Type B pancreatic cell (in vitro differentiated cells): ENCODE measurements at places on chromosomes 11 and 22.

GRCh38 chr22:35589071-35589755 is 27.9 kb downstream of the MB start:
- no peak for DNase-seq

DNA sequence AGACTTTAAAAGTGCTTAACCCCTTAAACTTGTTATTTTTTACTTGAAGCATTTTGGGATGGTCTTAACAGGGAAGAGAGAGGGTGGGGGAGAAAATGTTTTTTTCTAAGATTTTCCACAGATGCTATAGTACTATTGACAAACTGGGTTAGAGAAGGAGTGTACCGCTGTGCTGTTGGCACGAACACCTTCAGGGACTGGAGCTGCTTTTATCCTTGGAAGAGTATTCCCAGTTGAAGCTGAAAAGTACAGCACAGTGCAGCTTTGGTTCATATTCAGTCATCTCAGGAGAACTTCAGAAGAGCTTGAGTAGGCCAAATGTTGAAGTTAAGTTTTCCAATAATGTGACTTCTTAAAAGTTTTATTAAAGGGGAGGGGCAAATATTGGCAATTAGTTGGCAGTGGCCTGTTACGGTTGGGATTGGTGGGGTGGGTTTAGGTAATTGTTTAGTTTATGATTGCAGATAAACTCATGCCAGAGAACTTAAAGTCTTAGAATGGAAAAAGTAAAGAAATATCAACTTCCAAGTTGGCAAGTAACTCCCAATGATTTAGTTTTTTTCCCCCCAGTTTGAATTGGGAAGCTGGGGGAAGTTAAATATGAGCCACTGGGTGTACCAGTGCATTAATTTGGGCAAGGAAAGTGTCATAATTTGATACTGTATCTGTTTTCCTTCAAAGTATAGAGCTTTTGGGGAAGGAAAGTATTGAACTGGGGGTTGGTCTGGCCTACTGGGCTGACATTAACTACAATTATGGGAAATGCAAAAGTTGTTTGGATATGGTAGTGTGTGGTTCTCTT is 2.8 kb downstream of the MALAT1 start:
- no peak for DNase-seq

GRCh38 chr11:80937842-80938241 is 1497.0 kb upstream of the TENM4 start:
- DNase-seq: no peak

- no peak for DNase-seq
Measured at GRCh38 chr11:20337526-20338154, 25.9 kb upstream of the HTATIP2 start.

- DNase-seq: peak; percentile 34
Measured at GRCh38 chr22:30856741-30857502, 111.7 kb downstream of the MORC2 start.

GRCh38 chr11:57071829-57072228 is 83.1 kb downstream of the OR5AK2 start:
- DNase-seq: no peak

DNA sequence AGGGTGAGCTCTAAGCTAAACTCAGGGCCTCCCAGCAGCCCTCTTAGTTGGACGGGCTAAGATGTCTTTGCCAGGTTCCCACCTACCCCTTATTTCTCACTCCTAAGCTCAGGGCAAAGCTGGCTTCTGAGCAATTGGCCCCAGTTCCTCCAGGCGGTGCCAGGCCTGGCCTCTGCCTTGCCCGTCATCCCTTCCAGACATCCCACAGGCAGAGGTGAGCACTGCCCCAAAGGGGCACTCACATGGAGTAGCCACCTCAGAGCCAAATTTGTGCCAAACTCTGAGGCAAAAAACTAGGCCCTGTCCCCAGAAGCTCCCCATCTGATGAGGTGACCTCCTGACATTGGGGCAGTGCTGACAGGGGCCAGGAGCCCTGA is 9.7 kb downstream of the RHOD start:
- no peak for DNase-seq

DNA sequence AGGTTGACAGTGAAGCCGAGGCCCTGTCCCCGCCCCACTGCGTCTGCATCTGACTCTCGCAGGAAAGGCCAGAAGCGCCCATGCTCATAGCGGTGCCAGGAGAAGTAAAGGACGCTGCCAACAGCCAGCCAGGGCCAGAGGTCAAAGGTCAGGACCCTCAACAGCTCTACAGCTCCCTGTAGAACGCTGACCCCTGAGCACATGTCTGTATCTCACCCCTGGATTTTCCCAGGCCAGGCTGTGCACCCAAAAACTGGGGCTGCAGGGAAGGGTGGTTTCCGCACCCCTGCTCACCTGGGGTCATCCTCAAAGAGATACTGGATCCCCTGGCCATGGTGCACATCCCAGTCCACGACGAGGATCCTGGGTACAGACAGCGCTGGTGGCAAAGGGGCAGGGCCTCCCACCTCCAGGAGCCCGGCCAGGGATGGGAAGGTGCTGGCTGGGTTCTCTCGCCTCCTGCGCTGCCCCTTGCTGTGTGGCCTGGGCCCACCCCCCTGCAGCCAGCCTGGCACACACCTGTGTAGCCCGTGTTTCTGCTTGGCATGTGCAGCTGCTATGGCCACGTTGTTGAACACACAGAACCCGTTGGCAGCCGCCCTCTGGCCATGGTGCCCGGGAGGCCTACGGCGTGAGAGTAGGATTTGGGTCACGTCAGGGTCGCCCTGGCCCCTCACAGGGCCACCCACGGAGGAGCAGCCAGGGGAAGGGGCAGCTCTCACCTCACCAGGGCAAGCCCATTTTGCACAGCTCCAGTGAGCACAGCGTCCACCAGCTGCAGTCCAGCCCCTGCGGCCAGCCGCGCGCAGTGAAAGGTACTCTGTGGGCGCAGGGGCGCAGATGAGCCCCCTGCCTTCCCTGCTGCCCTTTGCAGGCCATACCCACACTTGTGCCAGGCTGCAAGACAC is 1.5 kb downstream of the HDAC10 start:
- no peak for DNase-seq

DNA sequence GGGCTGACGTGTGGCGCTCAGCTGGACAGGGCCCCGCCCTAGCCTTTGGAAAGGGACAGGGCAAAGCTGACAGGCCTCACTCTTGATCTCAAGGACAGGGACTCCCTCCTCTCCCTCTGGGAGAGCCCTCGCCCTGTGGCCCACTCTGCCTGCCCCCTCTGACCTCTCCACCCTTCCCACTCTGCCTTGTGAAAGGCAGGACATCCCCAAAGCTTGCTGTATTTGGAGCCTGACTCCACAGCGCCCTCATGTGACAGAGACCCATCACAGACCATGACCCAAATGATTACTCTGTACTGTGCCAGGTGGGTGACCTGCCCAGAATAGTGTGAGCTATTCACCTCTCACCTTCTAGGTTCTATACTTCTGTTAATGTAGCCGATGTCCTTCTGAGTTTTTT is 18.8 kb downstream of the P2RY2 start:
- DNase-seq: no peak

DNA sequence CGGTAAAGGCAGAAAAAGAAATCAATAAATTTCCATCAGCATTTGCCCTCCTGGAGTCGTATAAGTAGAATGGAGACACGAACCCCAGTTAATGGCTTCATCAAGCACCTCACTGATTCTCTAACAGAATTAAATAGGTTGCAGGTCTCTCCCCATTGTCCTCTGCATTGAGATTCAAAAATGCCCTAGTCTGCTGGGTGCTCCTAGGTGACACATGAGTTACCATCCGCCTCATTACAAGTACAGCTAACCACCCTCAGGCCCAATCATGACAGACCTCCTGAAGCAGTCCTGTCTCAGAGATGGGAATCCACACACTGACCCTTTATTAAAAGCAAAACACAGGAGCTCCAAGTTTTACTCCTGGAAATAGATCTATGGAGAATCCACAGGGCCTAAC is 31.4 kb downstream of the HSPA8 start:
- no peak for DNase-seq

GRCh38 chr22:40346185-40347118 is at the start of gene ADSL:
Gene ADSL, plus strand, starts transcription at chr22:40346500. Its CDS starts 59 bp downstream, at chr22:40346559.
- peak; percentile 87 for DNase-seq

GRCh38 chr11:16603890-16604793 is 134.3 kb upstream of the C11orf58 start:
- no peak for DNase-seq

DNA sequence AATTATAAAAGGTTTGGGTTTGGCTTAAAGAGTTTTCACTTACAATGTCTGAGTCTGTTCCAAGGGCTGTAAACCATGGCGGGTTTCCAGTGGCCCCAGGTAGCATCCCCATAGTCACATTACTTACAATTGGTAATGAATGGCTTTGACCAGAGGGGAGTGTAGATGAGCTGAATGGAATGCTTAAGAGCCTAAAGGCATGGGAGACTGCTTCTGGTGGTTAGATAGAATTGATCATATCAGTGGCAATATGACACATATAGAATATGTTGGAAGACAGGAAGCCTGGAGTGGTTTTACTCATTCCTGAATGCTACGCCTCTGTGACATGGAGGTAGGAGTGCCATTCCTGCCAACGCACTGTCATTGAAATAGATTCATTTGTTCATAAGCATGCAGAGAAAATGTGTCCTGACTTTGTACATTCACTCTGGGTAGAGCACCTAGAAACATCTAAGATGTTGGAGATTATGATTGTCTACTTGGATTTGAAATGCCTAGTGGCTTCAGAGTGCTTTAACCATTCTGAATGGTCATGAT is 183.3 kb downstream of the BLID start:
- no peak for DNase-seq

DNA sequence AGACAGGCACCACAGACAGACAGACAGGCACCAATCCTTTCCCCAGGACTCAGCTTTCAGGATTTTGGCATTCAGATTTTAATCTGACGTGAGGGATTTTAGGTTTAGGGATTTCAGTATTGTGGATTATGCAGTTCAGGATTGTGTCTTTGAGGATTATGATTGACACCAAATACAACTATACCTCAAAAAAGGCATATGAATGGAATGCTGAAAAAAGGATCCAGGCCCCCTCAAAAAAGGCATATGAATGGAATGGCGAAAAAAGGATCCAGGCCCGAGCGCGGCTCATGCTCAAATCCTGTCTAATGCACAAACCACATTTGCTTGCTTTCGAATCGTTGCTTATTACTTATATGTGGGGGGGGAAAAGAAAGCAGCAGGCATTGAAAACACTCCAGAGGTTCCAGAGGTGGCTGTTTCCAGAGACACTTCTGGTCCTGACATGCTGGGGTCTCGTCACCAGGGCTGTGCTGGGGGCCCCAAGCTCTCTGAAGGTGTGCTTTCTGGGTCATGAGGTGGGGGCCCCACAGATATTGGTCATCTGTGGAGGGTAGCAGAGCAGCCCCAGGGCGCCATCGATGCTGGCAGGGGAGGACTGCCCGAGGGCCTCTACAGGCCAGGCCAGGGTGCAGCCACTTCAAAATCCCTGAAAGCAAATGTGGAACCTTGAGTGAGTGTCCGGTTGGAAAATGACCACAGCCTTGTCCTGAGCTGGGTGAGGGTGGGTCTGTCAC is 16.8 kb upstream of the OSBPL5 start:
- DNase-seq: no peak

DNA sequence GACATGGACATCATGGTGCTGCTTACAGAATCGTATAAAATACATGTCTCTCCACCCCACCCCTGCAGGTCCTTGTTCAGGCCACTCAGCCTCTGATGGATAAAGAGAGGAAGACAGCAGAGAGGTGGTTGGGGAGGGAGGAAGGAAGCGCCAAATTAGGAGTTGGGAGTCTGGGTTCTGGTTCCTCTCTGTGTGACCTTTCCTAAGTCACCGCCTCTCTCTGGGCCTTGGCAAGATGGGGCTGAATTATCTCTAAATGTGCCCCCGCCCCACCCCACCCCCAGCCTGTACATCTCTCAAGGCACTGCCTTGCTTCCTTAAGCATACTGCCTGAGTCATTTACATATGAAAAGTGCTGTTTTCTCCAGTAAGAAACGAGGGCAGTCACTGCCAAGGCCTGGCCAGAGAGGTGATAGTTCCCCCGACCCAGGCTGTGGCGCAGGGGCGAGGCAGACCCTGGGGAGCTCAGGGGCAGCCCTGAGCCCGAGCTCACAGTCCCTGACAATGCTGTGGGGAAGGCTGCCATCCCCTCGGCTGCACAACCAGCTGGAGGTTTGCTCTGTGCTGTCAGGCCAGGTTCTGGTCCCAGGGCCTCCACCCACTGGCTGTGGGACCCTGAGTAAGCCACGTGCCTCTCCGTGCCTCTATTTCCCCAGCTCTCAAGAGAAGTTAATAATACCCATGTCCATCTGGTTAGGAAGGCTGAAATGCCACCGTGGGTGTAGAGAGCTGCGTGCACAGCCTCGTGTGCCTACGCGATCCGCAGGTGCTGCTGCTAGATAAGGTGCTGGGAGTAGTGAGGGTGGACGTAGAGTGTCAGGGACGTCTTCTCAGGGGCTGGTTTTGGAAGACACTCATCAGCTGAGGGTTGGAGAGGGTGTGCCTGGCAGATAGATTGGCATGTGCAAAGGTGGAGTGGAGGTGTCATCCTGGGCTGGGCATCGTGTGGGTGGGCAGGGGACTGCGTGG is 55.3 kb downstream of the CACNA1I start:
- no peak for DNase-seq

- DNase-seq: no peak
Measured at GRCh38 chr11:61357894-61358239, 3.8 kb downstream of the CYB561A3 start.

DNA sequence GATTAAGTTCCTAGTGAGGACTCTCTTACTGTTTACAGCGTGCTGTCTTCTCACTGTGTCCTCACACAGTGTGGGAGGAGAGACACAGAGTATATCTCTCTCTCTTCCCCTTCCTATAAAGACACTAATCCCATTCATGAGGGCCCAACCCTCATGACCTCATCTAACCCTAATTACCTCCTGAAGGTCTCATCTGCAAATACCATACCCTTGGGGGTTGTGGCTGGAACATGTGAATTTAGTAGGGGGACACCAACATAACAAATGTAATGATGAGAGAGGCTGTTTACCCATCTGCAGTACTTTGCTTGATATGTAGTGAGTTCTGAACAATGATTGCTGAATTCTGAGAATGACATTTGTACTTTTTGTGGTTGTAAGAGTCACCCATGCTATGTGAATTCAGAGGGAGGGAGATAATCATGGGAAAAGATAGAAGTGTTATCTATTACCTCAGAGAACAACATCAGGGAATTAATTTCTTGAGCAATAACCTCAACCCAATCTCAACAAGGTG is 4.9 kb upstream of the OR52W1 start:
- DNase-seq: no peak

DNA sequence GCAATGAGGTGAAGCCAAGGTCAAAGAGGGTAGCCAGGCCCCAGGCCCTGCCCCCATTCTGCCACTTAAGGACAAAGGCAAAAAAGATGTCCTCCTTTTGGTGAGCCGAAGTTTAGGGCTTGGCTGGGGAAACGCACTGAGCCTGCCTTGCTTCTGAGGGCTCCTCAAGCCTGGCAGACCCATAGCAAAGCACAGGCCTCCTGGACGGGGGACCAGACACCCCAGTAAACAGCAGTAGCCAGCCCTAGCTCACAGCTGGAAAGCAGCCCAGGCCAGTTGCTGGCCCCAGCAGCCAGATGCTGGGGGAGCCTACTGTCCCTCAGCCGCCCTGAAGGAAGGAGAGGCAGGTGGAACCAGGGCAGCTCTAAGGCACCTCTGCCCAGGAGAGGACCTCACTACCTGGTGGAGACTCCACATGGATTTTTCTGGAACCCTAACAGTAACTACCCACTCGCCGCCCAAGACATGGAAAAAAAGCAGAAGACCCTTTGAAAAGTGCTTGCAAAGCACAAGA is 3.8 kb upstream of the PYGM start:
- DNase-seq: no peak
